ENCODE measurements at places on chromosomes 7 and 10.
A peak's percentile ranks its signal among the peaks of the same experiment; 100 is the strongest.

GRCh38 chr7:36396150-36396549 lies 6.5 kb downstream of the ANLN start:
- DNase-seq = peak; percentile 18

DNA sequence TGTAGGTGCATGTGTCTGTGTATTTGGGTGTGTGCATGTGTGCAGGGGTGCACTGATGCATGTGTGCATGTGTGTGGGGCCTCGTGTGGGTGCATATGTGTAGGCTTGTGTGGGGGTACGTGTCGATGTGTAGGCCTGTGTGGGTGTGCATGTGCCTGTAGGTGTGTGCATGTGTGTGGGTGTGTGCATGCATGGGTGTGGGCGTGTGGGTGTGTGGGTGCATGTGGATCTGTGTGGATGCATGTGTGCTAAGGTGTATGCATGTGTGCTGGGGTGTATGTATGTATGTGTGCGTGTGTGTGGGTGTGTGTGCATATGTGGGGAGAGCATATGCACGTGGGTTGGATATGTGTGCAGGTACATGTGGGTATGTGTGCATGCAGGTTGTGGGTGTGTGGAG lies 73.2 kb downstream of the NKX6-2 start:
- DNase-seq = no peak

DNA sequence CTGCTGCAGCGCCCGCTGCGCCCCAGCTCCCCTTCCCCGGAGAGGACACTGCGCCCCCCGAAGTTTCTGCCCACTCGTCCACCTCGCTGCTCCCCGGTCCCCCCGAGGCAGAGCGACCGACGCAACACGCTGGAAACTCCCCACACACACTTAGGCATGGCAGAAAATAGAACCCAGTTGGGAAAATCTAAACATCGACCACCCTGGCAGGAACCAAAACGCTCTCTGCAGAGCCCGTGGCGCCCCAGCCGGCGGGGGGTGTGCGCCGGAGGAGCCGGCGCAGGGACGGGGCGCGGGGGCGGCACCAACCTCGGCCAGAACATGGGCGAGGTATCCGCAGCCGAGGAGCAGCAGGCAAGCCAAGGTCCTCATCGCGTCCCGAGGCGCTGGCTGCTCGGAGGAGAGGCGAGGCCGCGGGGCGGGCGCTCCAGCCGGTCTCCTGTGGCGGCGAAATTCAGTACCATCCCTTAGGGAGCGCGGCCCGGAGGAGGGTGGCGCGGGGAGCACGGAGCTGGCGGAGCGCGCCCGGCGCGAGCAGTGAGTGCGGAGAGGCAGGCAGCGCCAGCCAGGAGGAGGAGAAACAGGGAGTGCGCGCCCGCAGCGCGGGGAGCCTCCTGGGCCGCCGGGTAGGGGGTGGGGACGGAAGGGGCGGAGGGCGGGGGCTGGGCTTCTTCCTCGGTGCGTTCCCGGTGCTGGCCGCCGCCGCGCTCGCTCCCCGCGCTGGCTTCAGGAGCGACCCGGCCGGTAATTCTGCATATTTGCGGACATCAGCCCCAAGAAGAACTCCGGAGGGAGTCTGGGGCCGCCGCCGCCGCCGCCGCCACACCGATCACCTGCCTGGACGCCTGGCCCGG lies 789 bp downstream of the PDGFA start:
- peak; percentile 75 for DNase-seq

DNA sequence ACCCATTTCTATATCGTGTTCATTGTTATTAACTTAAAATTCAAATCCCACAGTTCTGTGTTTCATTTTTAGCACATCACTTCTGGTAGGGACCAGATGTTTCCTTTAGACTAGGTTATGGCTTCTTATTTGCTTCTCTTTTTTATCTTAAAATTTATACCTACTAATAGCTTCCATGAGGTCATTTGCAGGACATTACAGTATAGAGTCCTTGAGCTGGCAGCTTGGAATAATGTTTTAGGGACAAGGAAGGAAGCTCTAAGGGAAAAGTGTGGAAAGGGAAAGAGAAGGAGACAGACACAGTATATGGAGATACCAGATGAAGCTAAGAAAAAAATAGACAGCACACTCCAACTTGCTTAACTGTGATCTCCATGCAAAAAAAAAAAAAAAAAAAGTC lies 48.8 kb upstream of the CD36 start:
- no peak for DNase-seq

DNA sequence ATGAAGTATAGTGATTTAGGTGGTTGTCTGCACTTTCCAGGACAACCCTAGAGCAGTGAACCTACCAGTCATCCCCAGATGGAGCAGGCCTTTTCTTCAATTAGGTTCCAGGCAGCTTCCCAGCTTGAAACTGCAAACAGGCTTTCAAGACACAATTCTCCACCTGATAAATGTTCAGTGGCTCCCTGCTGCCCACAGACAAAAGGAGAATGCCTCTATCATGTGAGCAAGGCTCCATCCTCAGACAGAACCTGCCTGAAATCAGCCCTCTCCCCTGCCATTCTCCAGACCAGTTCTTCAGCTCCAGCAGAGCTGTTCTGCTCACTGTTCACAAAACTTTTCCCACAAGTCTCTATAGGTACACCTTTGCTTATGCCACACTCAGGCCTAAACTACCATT lies 22.1 kb downstream of the RELN start:
- DNase-seq = no peak

- no peak for DNase-seq
These were observed 22.2 kb upstream of the TPST1 start for GRCh38 chr7:66182920-66183319.

DNA sequence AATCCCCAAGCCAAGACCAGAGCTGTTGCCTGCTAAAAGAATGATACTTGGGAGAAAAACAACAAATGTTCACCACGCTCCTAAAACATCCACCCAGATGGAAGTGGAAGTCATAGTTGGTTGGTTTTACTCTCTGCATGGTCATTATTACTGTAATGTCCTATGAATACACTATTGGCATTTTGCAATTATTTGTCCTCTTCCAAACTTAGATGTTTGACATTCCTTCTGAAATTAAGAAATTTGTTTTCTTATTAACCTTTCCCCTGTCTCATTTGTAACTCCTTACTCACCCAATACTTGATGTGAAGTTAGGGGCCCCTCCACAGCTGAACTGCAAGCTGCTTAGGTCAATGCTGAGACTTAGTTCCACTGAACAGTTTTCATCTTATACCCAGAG lies 383.3 kb downstream of the INHBA start:
- no peak for DNase-seq

Data from activated CD4-positive, alpha-beta T cell treated with anti-CD3 and anti-CD28 coated beads for 36 hours (primary cell).